ENCODE measurements at places on chromosomes 12 and 14. TPM values are rescaled to one million over a fixed set of nuclear protein-coding genes. Genes with fewer than 3 reads are reported as not detected.

Gene SIX1
- 11.3 TPM for total RNA-seq

Gene CCDC196
- total RNA-seq: not detected

Gene BEST3
- total RNA-seq: not detected

Gene AMDHD1
- 0.07 TPM for total RNA-seq

Gene MGAT4C
- not detected for total RNA-seq
